Activated CD4-positive, CD25-positive, alpha-beta regulatory T cell treated with anti-CD3 and anti-CD28 coated beads, Interleukin-2, amount 50 U/mL, for 16 hours (primary cell): ENCODE measurements at places on chromosomes 12 and 14.

- DNase-seq = no peak
These were observed 14.2 kb upstream of the PLXNC1 start for GRCh38 chr12:94133964-94134795.

GRCh38 chr14:73567358-73567757 is 1.7 kb upstream of the ACOT2 start:
- DNase-seq = no peak

- DNase-seq = no peak
These were observed 183.0 kb downstream of the SLC15A5 start for GRCh38 chr12:16094437-16094836.

GRCh38 chr12:6226002-6226678 is 25.9 kb downstream of the CD9 start:
- DNase-seq = no peak

DNA sequence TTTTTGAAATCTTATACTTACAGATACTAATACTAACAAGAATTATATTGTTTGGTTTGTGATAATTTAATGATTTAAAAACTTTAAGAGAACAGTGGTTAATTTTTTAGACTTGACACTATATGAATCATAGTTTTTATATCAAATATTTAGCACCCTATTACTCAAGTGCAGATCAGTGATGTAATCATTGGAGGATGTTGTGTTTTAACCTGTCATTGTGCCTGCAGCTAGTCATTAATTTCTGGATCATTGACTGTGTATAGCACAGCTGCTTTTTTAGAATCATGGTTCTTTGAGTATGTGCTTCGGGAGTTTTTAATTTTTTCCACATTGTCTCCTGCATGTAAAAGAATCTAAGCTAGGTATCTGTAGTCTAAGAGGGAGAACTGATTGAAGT is 17.3 kb downstream of the ARID4A start:
- DNase-seq = no peak

GRCh38 chr14:92513966-92514843 is 624 bp downstream of the RIN3 start:
- DNase-seq = no peak

GRCh38 chr12:16437281-16437816 is 89.9 kb downstream of the MGST1 start:
- no peak for DNase-seq

GRCh38 chr12:14959916-14960496 is 1.4 kb downstream of the ARHGDIB start:
- DNase-seq = no peak

- DNase-seq = no peak
These were observed 1255.4 kb downstream of the LRFN5 start for GRCh38 chr14:42862114-42862513.

GRCh38 chr12:106019144-106019543 is 119.6 kb downstream of the NUAK1 start:
- no peak for DNase-seq

DNA sequence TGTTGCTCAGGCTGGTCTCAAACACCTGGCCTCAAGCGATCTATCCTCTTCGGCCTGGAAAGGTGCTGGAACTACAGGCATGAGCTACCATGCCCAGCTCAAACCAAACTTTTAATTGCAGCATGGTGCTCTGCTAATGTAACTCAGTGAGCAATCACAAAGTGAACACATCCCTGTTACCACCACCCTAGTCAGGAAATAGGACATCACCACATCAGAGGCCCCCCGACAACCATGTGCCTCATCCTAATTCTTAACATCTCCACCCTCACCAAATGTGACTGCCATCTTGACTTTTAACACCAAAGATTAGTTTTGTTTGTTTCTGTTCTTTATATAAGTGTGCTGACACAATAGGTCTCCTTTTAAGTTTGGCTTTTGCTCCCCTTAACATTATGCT is 22.8 kb upstream of the SDR39U1 start:
- no peak for DNase-seq

- no peak for DNase-seq
These were observed 33.8 kb downstream of the WBP11 start for GRCh38 chr12:14769466-14769968.

- no peak for DNase-seq
These were observed 40.6 kb downstream of the ANO2 start for GRCh38 chr12:5904441-5904840.

GRCh38 chr14:29419736-29420135 is 507.9 kb downstream of the PRKD1 start:
- DNase-seq = no peak

DNA sequence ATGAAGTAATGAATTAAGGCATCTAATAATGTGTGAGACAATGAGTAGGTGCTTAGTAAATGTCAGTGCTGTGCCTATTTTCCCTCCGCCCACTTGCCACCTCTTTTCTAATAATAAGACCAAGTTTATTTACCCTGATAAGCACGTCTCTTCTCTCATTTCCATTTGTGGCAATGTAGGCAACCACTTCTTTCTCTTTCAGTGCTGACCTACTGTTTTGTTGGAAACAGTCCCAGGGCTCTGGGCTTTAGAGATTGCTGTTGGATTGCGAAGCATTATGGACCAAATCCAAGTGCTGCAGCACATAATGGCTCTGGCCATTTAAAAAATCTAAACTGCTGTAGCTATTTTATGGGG is 141.3 kb upstream of the PLEKHG7 start:
- DNase-seq = no peak

- no peak for DNase-seq
These were observed 55.0 kb upstream of the C14orf132 start for GRCh38 chr14:95984206-95984605.

- DNase-seq = no peak
These were observed 96.6 kb downstream of the EMP1 start for GRCh38 chr12:13293096-13293495.

DNA sequence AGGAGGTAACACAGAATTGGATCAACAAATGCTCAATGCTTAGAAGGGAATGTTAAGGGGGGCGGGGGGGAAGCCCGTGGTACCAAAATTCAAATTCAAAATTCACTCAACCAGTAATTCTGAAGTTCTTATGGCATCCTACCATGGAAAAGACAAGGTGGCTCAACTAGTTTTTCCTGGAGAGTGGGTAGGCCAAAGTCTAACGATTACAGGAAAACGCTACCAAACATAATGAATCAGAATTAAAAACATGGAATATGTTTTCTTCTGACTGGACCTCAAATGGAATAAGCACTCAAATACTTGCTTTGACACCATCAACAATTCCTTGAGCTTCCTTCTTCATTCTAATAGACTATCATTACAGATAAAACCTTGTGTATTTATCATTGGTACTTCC is 2.3 kb downstream of the NACA start:
- DNase-seq = no peak

GRCh38 chr14:49961270-49962222 is 68.7 kb downstream of the ARF6 start:
- DNase-seq = no peak

DNA sequence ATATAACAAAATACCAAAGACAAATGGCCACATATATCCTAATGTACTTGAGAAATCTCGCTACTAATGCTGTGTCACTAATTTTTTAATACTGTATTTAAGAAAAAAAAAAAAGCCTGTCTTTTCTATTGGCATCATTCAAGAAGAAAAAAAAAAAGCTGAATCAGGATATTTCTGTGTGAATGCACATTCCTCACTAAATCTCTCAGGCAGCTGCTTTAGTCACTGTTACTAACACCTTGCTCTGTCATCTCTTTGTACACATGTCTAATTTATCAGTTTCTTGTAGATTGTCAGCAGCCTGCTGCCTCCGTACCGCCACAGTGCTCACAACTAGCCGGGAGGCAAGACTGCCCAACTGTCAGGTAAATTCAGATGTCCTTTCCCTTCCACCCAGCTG is 32.0 kb upstream of the FGD4 start:
- DNase-seq = no peak

DNA sequence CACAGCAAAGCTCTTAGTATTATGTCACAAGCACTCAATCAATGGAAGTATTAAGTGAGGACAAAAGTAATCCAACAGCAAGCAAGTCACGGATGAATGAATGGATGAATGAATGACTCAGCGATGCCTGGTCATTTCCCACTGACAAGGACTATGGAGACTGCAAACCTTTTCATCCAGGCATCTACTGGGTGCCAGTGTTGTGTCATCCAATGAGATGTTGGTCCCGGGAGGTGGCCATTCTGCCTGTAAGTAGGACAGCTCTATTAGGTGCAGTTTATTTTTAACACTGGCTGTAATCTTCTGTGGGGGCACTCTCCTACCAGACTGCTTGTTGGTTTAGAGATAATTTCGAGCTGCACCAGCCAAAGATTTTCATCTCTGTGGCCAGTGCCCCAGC is 39.4 kb downstream of the STAB2 start:
- DNase-seq = no peak

DNA sequence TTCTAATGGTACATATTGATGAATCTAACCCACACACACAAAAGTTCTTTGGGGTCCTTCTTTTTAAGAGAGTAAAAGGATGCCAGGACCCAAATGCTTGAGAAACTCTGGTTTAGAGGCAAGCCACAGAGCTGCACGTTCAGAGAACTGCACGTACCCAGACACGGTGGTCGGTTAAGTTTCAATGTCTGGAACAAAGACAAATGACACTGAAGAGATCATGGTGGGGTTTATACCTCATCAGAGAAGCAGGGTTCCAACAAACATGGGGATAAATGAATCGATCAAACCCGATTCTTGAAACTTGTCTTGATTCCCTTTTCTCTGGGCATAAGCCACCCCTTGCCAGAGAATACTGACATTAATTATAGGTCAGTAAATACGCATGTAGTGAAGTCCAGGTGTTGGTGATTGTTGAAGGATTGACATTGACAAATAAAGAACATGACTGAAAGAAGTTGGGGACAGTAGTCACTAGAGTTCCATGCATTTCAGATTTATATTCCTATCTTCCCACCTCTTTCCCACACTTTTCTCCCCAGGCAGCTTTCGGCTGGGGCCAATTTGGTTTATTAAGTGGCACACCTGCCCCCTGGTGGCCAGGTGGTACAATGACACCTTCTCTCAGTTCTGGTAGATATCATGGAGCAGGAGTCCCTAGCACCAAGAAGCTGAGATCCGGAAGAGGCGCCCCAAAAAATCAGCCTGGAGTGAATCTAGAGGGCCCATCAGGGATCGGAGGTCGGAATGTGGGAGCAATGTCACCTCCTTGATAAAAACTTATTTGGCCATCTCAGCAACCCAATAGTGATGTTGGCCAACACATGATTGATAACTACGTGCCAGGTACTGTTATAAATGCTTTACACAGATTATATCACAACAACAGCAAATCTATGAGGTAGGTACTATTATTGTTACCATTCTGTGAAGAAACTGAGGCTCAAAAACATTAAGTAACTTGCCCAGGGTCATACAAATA is 17.8 kb upstream of the HDAC7 start:
- DNase-seq = no peak

GRCh38 chr12:123954647-123955350 is 17.8 kb downstream of the CCDC92 start:
- no peak for DNase-seq

GRCh38 chr12:52210925-52211650 is 19.3 kb upstream of the KRT80 start:
- DNase-seq = no peak

- no peak for DNase-seq
These were observed 322.4 kb downstream of the PDZRN4 start for GRCh38 chr12:41510470-41510869.

- DNase-seq = no peak
These were observed 29.4 kb downstream of the PLEKHG7 start for GRCh38 chr12:92732216-92732615.

- DNase-seq = no peak
These were observed 56.5 kb downstream of the ITPK1 start for GRCh38 chr14:93059260-93059659.

- no peak for DNase-seq
These were observed 36.1 kb downstream of the EID3 start for GRCh38 chr12:104339663-104340062.

- no peak for DNase-seq
These were observed 148.7 kb downstream of the BCL11B start for GRCh38 chr14:99123208-99123870.

DNA sequence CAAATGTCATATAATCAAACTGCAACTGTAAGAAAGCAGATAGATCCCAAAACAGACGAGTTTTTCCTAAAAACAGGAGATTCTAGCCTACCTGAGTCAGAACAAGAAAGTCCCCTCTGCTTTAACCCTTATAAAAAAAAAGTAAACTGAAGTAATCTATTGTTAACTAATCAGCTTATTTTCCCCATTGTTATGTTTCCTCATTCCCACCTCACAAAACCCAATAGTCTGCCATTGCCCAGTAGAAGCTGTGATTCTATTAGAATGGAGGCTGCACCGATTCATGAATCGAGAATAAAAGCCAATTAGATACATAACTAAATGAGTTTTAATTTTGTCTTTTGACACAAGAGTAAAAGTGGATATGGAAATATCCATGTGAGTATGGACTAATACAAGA is 115.4 kb downstream of the MED13L start:
- DNase-seq = no peak

DNA sequence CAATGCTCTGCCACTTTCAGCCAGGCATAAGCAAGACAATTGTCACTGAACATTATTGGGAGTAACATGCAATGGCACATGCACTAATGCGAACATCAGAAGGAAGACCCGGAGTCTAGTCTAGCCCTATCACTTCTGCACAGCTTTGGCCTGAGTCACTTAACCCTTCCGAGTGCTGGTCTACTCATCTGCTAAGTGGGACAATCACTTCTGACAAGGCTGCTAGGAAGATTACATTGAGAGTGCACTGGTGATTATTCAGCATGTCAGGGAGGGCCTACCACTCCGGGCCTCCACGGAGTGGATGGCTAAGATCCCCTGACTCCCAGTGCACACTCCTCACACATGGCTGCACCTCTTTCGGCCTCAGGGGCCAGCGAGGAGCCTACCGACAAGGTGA is 240.9 kb downstream of the DPF3 start:
- DNase-seq = no peak

DNA sequence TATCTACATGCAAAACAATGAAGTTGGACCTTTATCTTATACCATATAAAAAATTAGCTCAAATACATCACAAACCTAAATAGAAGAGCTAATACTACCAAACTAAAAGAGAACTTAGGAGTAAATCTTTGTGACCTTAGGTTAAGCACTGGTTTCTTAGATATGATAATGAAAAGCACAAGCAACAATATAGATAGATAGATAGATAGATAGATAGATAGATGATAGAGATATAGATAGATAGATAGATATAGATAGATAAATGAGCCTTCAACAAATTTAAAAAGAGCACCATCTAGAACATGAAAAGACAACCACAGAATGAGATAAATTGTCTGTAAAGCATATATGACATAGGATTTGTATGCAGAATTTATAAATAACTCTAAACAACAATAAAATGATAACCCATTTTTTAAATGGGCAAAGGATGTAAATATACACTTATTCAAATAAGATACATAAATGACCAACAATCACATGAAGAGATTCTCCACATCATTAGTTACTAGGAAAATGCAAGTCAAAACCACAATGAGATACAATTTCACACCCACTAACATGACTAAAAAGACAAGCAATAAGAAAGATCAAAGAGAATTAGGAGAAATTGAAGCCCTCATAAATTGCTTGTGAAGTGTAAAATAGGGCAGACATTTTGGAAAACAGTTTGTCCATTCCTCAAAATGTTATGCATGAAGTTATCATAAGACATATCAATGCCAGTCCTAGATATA is 293.7 kb downstream of the BTG1 start:
- DNase-seq = no peak

- DNase-seq = no peak
These were observed 74.2 kb downstream of the DNAH10 start for GRCh38 chr12:123836292-123836691.

GRCh38 chr14:74574090-74574433 is 38.0 kb downstream of the LTBP2 start:
- DNase-seq = no peak
